ENCODE measurements at places on chromosomes 7 and 10.

GRCh38 chr7:86929293-86930109 is 130.0 kb downstream of the ELAPOR2 start:
- no peak for DNase-seq

- DNase-seq, result peak; percentile 76
These were observed 81.9 kb upstream of the CALN1 start for GRCh38 chr7:72493850-72494661.

GRCh38 chr10:28111712-28112111 is 112.8 kb upstream of the ODAD2 start:
- no peak for DNase-seq

DNA sequence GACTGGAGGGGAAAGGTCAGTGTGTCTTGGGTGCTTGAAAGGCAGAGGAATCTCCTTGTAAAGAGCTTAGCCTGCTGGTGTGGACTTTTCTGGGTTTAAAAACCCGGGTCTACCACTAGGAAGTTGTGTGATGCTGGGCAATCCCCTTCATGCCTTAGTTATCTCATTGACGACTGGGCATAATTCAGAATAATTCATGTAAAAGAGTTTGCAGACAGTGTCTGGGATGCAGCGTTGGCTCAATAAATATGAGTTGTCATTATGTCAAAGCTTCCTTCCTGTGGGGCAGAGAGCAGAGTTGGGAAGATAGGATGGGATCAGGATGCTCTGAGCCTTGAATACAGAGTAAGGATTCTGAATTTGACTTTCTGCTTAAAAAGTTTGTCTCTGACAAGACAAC is 196.4 kb downstream of the ADRA2A start:
- no peak for DNase-seq
